LHCN-M2 (cell line): ENCODE measurements at places on chromosomes 6 and 20. TPM values are rescaled to one million over a fixed set of nuclear protein-coding genes. Genes with fewer than 3 reads are reported as not detected.

Gene CMTR1
- total RNA-seq: 40.3 and 45.0 TPM in 2 replicates

Gene C20orf144
- 0.06 and 0.11 TPM in 2 replicates for total RNA-seq

Gene TBC1D32
- 10.0 and 11.1 TPM in 2 replicates for total RNA-seq

Gene PGC
- not detected in 2 replicates for total RNA-seq

DNA sequence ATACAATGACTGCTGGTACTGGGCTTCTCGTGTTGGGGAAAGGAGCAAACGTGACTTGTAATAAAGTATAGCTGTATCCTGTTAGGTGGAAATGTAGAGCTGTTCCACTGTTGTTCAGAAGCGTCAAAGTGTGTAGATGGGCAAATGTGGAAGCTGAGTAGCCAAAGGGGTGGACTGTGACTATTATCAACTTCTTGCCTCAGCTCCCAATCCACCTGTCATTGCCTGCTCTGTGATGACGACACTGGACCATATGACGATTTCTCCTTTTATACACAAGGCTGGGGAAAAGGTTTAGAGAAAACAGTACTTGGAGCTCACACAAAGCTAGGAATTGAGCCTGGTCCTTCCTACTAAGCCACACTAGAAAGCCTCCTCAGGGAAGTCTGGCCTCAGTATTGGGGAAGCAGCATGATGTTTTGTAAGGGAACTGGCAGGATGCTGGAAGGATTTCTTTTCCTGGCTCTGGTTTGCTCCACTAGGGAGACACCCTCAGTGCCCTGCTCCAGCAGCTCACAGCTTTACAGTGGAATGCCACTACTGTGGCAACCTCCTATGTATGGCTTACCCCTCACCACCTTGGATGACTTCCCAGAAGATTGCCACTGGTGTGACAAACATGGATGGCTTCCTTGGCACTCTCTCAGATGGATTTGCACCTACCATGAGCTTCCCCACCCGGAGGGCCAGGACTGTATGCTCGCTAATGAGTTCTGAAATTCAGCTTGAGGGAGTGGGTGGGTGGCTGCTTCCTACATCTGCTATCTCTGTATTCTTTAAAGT, 20.0 kb downstream of the CD164 start:
- DNase-seq: no peak

GRCh38 chr6:163329991-163330390, 84.5 kb upstream of the QKI start:
- no peak for DNase-seq

Gene ABHD16B
- not detected in 2 replicates for total RNA-seq

- DNase-seq: peak; percentile 42
These were observed 18.4 kb upstream of the SLC22A1 start for GRCh38 chr6:160102956-160103824.

- DNase-seq: no peak
These were observed 733.7 kb downstream of the GRIK2 start for GRCh38 chr6:102127253-102127652.

DNA sequence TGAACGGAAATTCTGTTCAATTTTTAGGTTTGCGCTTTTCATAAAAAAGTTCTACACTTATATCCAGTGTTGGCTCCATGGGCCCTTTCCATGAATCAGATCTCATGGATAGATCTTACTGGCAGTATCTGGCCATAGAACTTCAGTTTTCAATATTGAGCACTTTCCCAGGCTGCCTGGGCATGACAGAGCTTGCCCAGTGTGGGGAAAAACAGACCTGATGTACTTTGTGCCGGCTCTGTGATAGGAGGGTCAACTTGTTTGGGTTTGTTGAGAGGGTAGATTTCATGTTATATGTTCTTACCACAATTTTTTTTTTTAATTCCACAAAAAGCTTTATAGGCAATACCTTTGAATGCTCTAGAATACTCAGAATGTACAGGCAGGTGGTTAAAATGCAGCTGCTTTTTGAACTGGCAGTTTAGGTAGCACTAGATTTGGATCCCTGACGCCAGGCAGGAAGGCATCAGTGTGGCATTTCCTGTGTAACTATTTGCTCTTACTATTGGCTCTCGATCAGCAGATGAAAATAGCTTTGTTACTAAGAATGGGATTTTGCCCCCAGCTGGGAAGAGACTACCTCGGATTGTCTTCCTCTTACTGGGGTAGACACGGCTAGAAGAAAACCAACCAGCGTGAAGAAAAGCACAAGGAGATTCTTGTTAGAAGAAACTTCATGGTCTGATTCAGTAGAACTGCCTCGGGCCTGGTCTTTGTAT, 404.9 kb upstream of the SOX4 start:
- no peak for DNase-seq

GRCh38 chr6:158313989-158314388, 1.7 kb downstream of the TULP4 start:
- no peak for DNase-seq

DNA sequence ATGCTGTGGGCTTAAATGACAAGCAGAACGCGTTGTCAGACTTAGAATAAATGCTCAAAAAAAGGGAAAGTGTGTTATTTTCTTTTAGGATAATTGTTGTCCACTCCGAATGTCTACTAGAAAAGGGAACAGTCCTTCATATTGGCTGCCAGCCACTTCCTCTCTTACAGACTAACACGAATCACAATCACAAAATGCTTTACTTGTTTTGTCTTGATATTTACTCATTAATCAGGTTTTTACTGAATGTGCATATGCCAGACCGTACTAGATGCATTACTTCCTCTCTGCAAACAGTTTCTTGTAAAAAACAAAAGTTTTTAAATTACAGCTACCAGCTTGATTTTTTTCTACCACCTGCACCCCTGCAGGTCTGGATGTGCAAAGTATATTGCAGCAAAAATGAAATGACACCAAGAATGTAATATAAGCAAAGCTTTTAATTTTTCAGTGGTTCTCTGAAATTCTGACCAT, 821 bp downstream of the DHX35 start:
- no peak for DNase-seq

Gene CLDN20
- not detected in 2 replicates for total RNA-seq

Gene COQ3
- 5.3 and 8.5 TPM in 2 replicates for total RNA-seq

GRCh38 chr20:18609741-18610140, 21.9 kb downstream of the DTD1 start:
- no peak for DNase-seq

DNA sequence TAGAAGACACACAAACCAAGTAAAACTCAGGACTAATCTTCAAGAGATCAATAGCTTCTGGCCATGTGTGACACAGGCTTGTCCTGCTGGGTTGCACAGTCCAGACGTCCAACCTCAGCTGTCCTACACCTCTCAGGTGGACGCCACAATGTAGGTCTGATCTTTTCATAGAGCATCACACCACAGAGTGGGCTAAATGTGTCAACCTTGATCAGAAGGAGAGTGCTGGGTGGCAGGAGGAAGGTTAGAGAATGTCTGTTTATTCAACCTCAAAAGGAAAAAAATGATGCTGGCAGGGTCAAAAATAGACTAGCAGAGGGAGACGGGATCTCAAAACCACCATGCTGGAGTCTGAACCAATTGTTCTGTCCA, 41.7 kb downstream of the GFOD1 start:
- no peak for DNase-seq

- DNase-seq: no peak
These were observed 350.4 kb downstream of the BCKDHB start for GRCh38 chr6:80456724-80457438.

Gene TMEM244
- 0.52 and 2.2 TPM in 2 replicates for total RNA-seq

- DNase-seq: no peak
These were observed 75.2 kb upstream of the MYL9 start for GRCh38 chr20:36466089-36466488.

Gene CSTF1
- 46.5 and 54.4 TPM in 2 replicates for total RNA-seq

DNA sequence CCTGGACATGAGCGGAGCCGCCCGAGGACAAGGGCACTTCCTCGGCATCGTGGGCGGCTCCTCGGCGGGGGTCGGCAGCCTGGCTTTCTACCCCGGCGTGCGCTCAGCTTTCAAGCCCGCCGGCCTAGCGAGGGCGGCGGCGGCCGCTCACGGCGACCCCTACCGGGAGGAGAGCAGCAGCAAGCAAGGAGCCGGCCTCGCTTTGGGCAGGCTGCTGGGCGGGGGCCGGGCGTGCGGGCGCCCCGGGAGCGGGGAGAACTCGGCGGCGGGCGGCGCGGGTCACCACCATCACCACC, 6.7 kb downstream of the PRDM13 start:
- DNase-seq: no peak

- DNase-seq: no peak
These were observed 644.5 kb upstream of the HS3ST5 start for GRCh38 chr6:114987281-114987680.

Gene GRM1
- total RNA-seq: under 0.01 and 0.06 TPM in 2 replicates

DNA sequence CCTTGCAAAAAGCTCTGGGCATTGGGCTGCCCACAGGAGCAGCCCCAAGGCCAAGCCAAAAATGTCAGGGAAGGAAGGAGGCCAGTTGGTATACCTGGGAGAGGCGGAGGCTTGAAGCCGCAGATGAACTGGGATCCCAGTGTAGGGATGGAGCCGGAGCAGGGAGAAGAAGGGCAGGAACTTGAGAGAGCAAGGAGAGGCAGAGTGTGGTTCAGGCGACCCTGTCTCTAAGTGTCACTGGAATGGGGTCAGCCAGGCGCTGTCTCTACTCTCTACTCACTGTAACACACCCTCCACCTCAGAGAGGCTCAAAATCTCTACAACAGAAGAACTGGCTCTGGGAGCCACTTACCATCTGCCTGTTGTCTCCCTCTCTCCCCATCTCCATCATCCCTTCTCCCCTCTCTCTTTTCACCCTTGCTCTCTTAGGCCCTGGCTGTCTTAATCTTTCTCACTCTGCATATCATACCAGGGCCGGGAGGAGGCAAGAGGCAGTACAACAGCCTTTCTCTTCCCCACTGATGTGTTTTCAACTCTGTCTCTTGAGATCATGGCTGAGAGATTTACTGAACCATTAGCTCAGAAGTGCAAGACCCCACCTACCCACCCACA, 93.3 kb downstream of the CRYBG1 start:
- DNase-seq: no peak

Gene IPCEF1
- not detected in 2 replicates for total RNA-seq

- DNase-seq: no peak
These were observed 7.8 kb upstream of the NCOA3 start for GRCh38 chr20:47493963-47494293.

Gene EIF6
- 265 and 277 TPM in 2 replicates for total RNA-seq

Gene BLTP3A
- total RNA-seq: 1.2 and 2.2 TPM in 2 replicates

DNA sequence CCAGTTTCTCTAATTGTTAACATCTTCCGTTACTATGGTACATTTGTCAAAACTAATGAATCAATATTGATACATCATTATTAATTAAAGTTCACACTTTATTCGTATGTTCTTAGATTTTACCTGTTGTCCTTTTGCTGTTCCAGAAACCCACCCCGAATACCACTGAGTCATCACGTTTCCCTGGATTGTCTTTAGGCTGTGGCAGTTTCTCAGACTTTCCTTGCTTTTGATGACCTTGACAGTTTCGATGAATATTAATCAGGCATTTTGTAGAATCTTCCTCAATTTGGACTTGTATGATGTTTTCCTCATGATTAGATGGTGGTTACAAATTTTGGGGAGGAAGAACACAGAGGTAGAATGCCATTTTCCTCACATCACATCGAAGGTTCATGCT, 39.1 kb upstream of the AIG1 start:
- DNase-seq: no peak

Gene MTFR2
- total RNA-seq: 7.6 and 8.7 TPM in 2 replicates

DNA sequence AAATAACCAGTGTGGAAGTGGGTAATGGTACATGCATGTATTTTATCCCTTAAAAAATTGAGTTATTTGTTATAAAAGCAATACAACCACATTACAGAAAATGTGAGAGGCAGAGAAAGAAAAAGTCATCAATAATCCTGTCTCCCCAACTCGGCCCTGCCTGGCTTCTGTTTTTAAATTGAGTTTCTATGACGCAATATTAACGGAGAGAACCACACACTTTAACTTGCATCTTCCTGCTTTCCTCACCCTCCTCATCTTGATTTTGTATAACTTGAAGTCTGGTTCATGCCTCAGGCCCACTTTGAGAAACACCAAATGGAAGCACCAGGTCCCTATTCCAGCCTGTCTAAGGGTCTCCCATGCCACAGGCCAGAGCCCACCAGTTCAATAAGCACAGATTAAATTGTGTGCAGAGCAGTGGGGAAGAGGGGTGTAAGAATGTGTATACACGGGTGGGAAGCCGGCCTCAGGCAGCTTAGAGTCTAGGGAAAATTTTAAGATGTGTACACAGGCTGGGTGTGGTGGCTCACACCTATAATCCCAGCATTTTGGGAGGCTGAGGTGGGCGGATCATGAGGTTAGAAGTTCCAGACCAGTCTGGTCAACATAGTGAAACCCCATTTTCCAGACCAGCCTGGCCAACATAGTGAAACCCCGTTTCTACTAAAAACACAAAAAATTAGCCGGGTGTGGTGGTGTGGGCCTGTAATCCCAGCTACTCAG, 15.9 kb downstream of the KCNK5 start:
- DNase-seq: no peak

GRCh38 chr6:154345811-154346210, 10.8 kb downstream of the IPCEF1 start:
- no peak for DNase-seq

Gene C20orf202
- not detected in 2 replicates for total RNA-seq

Gene SEMG1
- not detected in 2 replicates for total RNA-seq

DNA sequence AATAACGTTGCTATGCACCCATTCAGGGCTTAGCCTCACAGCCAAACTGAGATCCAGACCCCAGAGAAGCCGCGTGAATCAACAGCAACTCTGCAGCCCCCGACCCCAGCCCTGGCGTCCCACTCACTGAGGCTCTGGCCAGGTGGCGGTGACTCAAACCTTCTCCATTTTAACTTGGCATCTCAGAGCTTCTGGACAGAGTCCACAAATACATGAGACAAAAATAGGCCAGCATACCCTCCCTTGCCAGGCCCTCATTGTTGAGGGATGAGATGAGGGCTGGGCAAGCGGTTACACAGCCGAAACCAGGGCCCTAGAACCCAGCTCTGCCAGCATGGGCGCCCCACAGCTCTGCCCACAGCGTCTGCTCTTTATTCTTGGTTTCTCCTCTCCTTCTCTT, 118.4 kb downstream of the MYLK4 start:
- no peak for DNase-seq

DNA sequence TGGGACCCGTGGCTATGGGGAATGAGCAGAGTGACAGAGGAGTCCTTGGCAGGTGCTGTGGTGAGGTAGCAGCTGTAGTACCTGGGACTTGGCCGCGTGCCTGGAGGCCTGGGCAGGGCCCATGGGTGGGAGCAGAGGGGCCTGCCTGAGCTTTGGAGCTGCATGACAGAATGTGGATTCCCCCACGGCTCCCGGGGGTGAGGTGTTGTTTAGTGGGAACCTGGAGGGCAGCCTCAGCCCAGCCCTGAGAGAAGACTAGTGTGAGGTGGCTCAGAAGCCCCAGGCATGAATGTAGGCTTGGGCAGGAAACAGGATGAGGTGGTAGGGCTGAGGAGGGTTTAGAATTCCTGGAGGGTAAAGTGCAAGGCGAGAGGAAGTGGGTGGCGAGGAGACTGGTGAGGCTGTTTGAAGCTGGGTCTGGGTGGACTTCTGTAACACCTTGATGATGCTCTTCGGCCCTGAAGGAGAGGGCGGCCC, 86.5 kb upstream of the SCP2D1 start:
- no peak for DNase-seq

- DNase-seq: no peak
These were observed 1046.7 kb downstream of the HACE1 start for GRCh38 chr6:103812970-103813369.

Gene NKAIN4
- total RNA-seq: not detected in 2 replicates
